Neural crest cell (in vitro differentiated cells): ENCODE measurements at places on chromosomes 1 and 21.

DNA sequence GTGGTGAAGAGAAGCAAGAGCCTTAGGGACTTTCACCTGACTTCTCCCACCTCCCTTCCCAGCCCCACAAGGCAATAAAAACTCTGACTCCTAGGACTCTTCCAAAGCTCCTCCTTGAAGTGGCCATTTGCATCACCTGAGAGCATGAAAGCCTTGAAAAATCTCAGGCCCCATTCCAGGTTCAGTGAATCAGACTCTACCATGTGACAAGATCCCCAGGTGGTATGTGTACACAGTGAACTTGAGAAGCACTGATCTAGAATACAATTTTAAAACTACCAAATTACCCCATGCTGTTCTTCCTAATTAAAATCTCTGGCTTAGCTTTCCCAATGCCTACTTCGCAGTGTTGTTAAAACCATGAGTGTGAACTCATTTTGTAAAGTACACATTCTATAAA, 195.1 kb upstream of the SAMSN1 start:
- DNase-seq = no peak

- no peak for DNase-seq
Observed at GRCh38 chr1:243495442-243496186, 239.8 kb downstream of the SDCCAG8 start.

DNA sequence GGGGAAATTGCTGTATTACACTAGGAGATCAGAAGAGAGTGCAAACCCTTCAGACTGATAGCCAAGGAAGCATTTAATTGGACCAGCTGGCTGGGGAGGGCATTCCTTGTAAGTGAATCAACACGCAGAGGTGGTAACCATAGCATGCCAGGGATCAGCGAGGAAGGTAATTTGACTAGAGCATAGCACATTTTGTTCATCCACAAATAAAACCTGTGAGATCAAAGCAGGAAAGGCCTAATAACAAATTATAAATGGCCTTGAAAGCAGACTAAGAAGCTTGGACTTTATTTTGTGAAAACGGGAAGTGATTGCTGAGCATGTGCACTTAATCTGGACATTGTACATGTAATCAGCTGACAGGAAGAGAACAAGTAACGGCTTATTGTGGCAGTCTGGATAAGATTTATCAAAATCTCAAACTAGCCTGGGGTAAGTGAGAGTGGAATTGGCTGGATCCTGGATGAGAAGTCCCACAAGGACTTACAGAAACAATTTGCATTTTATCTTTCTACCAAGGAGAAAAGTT, 11.7 kb upstream of the CD55 start:
- DNase-seq = no peak

DNA sequence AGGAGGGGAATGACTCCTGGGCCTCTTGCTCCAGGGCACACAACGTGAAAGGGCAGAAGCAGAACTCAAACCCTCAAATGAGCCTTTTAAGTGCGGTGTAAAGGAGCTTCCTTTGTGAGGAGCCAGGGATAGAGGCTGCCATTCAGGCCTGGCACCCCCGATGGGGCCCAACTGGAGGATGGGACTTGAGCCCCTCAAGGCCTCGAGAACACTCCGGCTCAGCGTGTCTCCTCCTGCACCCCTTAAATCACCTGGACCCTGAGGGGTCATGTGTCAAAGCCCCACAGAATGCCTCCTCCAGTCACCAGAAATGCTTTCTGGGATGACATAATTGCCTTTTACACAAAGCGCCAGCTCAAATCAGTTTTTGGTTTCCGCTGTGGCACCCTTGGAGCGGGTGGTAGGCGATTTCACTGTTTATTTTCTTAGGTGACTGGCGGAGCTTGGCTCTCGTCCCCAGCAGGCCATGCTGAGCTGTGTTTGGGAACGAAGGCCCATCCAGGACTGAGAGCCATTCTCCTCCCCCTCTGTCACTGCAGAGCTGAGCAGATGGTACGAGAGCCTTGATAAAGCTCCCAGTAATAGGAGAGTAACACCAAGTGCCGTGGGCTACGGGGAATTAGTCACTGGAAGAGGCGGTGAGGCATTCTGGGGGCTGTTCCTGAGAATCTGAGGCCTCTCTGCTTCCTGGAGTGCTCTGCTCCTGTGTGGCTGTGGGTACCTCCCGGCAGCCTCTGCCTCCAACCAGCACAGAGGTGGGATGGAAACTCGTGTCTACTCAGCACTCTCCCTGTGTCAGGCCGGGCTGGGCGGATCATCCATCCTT, 163.0 kb downstream of the GRIK3 start:
- no peak for DNase-seq

- DNase-seq = no peak
Observed at GRCh38 chr1:14983277-14983676, 170.3 kb upstream of the TMEM51 start.

GRCh38 chr1:169018751-169019150, 87.7 kb upstream of the ATP1B1 start:
- no peak for DNase-seq

- no peak for DNase-seq
Observed at GRCh38 chr1:19011845-19012231, 55.4 kb upstream of the IFFO2 start.

DNA sequence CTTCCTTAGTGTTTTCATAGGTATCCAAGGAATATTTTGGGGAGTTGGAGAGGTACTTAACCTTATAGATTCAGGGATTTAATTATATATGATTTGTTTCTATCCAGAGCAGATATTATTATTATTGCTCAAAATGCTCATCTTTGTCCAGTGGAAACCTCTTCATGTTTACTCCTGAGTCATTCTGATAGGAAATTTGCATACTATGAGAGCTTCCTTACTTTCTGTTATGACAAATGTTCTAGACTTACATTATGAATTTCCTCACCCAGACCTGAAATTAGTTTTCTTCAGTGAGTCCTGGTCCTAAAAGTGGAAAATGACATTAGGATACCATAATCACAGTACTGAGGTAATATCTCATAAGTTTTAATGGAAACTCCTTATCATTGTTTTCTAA, 57.5 kb upstream of the PLPPR5 start:
- no peak for DNase-seq

- no peak for DNase-seq
Observed at GRCh38 chr1:248686815-248687214, 15.8 kb downstream of the OR14I1 start.

DNA sequence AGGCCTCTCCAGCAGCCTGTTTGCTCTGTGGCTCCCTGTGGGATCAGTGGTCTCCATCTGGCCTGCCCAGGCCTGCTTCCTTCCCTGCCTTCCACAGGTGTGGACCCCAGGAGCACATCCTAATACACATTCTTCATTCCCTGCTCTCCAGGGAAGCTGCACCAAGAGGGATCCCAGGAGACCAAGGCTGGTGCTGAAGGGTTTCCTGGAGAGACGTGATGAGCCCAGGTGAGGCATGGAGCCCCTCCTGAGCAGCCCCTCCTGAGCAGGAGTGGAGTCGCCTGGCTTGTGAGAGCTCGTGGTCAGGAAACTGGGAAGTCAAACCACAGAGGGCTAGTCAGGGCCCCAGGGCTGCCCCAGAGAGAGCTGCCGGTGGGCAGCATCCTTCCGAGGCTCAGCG, 561.4 kb downstream of the MATN1 start:
- no peak for DNase-seq

DNA sequence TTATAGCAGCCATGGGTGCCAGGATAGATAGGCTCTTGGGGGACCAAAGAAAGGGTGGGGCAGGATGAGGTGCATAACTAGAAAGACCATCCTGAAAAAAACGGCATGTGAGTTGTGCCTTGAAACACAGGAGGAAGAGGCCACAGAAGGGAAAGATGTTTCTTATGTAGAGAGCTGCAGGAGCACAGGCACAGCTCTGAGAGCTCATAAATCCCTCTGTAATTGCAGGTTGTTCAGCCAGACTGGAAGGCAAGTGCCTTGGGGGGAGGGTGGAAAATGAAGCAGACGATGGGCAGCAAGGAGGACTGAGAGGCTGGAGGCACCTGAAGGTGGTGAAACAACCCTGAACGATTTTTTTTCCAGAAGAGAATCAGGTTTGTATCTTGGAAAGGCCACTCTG, 170.7 kb downstream of the NR5A2 start:
- DNase-seq = no peak

GRCh38 chr1:163131981-163132380, 62.8 kb downstream of the RGS4 start:
- DNase-seq = no peak

DNA sequence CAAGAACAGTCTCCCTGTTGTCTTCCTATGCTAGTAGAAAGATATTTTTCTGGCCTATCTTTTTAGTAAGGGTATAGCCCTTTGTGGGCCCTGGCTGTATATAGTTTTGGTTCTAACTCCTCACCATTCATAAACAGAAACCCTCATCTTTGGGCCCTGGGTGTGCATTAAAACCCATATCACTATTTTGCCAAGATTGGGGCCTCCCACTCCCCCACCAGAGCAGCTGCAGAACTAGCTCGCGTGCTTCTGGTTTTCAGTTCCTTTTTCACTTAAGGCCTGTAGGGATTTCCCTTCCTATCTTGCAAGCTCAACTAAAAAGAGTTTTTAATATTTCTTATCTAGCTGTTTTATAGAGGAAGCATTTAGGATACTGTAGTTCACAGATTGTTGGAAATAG, 106.4 kb downstream of the RGL1 start:
- no peak for DNase-seq

- DNase-seq = no peak
Observed at GRCh38 chr21:46004168-46004861, 22.7 kb downstream of the COL6A1 start.

- DNase-seq = no peak
Observed at GRCh38 chr1:87398641-87399040, 70.0 kb downstream of the LMO4 start.

GRCh38 chr21:27425574-27425973, 458.7 kb upstream of the ADAMTS5 start:
- DNase-seq = no peak

- no peak for DNase-seq
Observed at GRCh38 chr1:41660570-41661427, 176.3 kb upstream of the EDN2 start.

GRCh38 chr1:94875794-94876193, 51.1 kb downstream of the CNN3 start:
- DNase-seq = no peak

- DNase-seq = no peak
Observed at GRCh38 chr1:60936591-60937342, 145.6 kb upstream of the NFIA start.

GRCh38 chr21:14567331-14568279, 21.5 kb upstream of the SAMSN1 start:
- no peak for DNase-seq

DNA sequence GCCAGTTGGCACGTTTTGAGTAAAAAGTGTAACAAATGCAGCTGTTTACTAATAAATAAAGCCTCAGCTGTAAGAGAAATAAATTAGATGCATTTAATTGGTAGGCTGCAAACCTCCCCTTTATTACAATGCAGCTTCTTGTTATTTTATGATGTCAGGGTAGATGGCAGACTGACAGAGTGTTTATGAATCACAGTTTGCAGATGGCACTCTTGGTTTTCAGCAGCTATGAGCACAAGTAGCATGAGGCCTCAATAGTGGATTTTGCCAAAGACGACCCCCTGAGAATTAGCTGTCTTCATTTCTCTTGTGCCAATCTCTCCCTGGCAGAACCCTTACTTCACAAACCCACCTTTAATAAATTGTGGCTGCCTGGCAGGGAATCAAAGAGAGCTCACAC, 161.2 kb upstream of the C1orf87 start:
- no peak for DNase-seq

- DNase-seq = no peak
Observed at GRCh38 chr1:1284221-1285101, 4.2 kb downstream of the SCNN1D start.

GRCh38 chr1:184685116-184685515, 69.5 kb downstream of the EDEM3 start:
- no peak for DNase-seq

GRCh38 chr1:222601257-222601656, 11.5 kb upstream of the TAF1A start:
- no peak for DNase-seq

GRCh38 chr1:8015036-8015808, 10.9 kb downstream of the ERRFI1 start:
- peak; percentile 55 for DNase-seq

GRCh38 chr1:224592636-224593582, 23.2 kb upstream of the CNIH3 start:
- DNase-seq = no peak

GRCh38 chr1:40248412-40248811, 675 bp downstream of the TMCO2 start:
- DNase-seq = no peak

GRCh38 chr21:33685613-33686197, 43.4 kb downstream of the ITSN1 start:
- DNase-seq = no peak

GRCh38 chr1:234262754-234263105, 110.5 kb upstream of the COA6 start:
- DNase-seq = no peak

GRCh38 chr1:216910081-216910840, 187.0 kb upstream of the ESRRG start:
- DNase-seq = no peak

DNA sequence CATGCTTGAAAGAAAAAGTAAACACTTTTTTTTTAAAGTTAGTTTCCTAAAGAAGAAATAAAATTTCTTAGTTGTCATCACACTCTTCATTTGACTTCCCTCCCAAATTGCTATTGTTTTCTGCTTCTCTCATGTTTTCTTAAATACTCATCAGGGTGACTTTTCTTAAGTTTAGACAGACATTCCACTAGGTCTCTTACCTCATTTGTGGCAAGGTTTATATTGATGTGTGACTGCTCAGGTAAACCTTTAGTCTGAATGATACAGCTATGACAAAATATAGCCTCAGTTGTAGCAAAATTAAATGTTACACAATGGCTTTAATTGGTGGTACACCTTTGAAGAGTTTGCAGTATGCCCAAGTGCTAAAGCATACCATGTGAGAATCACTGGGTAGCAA, 78.6 kb downstream of the ATF6 start:
- no peak for DNase-seq

- DNase-seq = no peak
Observed at GRCh38 chr1:170494369-170494768, 37.6 kb upstream of the GORAB start.

GRCh38 chr1:89198491-89199072, at the start of gene GBP4:
Gene GBP4, minus strand, starts transcription at chr1:89198942. Its CDS starts 108 bp downstream, at chr1:89198834.
- no peak for DNase-seq

- DNase-seq = no peak
Observed at GRCh38 chr1:207345644-207346477, 24.4 kb downstream of the CD55 start.

- no peak for DNase-seq
Observed at GRCh38 chr1:56526571-56527174, 52.7 kb downstream of the PLPP3 start.

DNA sequence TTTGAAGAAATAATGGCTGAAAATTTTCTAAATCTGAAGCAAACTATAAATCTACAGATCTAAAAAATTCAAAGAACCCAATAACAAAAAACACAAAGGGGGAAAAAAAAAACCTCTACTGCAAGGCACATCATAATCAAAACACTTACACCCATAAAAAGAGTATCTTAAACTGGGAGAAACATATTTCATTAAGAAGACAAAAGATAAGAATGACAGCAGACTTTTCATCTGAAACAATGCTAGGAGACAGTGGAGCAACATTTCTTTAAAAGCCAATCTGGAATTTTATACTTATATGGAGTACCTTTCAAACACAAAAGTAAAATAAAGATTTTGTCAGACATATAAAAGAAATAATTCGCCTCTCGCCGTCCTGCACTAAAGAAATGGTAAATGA, 49.1 kb downstream of the COP1 start:
- no peak for DNase-seq
